ENCODE measurements at places on chromosomes 7 and 10. TPM values are rescaled to one million over a fixed set of nuclear protein-coding genes. Genes with fewer than 3 reads are reported as not detected.

DNA sequence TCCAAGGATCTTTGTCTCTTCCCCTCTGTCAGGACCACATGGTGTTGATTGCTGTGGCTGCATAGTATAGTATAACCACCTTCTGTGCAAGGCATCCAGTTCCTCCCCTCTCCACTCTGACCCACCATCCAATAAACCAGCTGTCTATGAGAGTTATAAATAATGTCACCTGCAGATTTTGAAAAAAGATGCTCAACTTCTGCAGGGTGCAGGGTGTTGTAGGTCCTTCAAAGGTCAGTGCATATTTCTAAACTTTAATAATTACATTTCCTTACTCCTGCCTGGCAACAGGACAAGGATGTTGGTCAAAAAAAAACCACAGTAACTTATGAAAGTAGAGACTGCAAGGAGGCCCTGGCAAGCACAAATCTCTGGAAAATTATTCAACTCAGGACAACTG, 166.2 kb downstream of the PKD1L1 start:
- no peak for ATAC-seq

DNA sequence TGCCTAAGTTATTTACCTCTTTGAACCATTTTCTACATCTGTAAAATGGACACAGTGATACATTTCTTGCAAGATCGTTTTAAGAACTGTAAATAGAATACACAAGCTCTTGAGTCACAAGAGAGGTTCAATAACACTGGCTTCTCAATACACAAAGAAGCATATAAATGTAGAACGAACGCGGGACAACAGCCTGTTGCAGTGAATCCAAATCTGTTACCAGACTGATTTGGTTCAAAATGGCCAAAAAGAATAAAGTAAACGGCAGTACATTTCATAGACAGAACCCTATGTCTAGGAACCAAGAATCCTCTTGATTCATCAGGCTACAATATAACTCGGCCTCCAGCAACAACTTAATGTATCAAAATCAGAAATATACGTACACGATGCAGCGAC, 701 bp downstream of the MTPAP start:
- ATAC-seq, result peak; percentile 29

DNA sequence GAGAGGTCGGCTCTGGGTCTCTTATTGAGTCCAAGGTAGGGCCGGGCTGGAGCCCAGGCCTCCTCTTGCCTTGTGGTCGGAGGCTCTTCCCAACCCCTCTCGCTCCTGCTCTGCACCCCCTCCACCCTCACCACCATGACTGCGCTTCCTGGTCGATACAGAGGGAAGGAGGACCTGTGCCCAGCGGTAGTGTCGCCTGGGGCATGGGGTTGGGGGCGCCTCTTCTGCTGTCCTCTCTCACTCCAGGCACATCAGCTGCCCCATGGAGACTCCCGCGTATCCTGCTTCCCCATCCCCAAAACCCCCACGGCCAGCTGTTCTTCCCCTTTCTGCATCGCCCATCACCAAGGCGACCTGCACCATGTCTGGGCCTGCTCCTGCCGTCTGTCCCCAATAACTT, 44.4 kb downstream of the TMEM270 start:
- no peak for ATAC-seq

DNA sequence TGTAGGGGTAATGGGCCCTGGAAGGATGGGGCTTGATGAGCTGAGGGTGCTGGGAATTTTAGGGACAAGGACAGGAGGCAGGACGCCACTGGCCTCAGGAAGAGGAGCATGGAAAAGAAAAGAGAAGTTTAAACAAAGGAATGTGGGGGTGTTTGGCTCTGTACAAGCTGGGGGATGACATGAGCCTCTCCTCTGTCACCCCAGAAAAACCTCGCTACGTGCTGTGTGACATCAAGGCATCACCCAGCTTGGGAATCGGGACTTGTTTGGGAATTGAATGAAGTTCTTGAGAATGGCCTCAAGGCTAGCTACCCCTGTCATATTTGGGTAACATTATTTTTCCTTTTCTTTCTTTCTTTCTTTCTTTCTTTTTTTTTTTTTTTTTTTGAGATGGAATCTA, 47.7 kb upstream of the HSPB1 start:
- no peak for ATAC-seq

- no peak for ATAC-seq
Observed at GRCh38 chr10:36675458-36675880, 449.9 kb upstream of the ANKRD30A start.

- peak; percentile 38 for ATAC-seq
Observed at GRCh38 chr7:83153419-83153818, 9.3 kb downstream of the PCLO start.

DNA sequence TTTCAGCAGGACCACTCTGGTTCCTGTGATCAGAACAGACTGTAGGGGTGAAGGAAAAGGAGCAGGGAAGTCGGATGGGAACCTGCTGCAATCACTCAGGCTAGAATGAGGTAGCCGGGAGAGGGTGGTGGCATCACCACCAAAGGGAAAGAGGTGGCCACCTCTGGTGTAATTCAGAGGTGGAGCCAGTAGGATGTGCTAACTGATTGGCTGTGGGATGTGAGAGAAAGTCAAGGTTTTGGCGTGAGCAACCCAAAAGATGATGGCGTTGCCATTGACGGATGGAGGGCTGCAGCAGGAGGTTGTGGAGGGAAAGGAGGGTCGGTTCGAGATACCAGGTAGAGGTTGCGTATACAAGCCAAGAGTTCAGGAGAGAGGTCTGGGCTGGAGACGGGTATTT, 7.4 kb upstream of the VSIR start:
- ATAC-seq, result peak; percentile 30

DNA sequence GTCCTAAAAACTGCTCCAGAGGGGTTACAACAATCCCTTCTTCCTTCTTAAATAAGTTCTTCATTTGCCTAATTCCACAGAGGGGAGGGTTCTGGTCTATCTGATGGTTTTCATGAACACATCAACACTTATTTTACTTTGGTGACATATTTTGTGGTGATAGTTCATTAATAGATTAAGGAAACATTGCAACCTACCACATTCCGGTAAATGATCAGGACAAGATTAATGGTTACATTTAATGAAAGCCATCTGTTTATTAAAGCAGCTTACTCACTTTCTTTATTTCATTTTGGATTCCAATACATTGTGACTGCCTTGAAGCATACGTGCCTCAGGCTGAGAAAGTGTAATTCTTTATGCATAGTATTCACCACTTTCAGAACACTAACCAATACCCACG, 101.0 kb downstream of the SKIDA1 start:
- no peak for ATAC-seq

DNA sequence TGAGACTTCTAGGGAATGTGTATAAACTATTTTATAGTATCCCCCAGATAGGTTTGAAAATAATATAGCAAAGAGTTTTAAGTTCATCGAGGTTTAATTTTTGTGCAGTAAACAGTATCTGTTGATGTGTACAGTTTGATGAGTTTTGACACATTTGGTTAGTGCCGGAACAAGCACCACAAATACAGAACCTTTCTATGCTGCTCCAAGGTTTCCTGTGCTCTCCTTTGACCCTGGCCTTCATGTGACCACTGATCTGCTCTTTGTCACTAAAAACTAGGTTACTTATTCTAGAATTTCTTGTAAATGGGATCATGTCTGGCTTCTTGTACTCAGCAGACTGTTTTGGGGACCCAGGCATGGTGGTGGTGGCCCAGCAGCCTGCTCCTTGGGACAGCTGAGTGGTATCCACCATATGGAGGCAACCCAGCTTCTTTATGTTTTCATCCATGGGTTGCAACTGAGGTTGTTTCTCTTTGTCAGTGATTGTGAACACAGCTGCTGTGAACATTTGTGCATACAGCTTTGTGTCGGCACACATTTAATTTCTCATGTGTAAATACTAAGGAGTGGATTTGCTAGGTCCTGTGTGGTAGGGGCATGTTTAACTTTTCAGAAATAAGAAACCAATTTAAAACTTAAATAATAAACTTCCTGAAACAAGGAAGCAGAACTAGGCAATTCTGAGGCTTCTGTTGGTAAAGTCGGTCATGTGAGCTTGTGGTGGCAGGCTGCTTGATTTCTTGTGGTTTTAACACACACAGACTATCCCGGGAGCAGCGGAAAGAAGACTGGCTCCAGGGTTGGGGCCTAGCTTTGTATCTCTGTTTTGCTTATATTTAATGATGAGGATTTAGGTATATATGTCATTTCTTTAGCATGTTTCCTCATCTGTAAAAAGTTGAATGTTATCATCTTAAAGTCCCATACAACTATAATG, 219.4 kb downstream of the ABCA13 start:
- no peak for ATAC-seq

- ATAC-seq, result no peak
Observed at GRCh38 chr7:48058990-48059389, 23.6 kb downstream of the C7orf57 start.

- no peak for ATAC-seq
Observed at GRCh38 chr7:33145156-33145555, 15.8 kb downstream of the BBS9 start.

DNA sequence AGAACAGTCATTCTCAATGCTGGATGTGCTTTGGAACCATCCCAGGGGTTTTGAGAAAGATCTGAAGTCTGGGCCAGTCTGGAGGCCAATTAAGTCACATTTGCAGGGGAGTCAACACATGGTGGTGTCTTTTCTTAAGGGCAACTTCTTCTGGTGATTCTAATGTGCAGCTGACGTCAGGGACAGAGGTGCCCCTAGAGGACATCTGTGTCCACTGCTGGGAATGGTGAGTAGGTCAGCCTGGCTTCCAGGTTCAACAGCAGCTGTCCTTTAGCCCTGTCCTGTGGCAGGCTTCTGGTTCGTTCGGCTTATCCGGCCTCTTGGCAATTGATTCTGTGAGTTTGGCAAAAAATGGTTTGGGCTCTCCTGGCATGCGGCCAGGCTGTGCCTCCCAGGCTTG, 269.7 kb upstream of the HABP2 start:
- ATAC-seq, result no peak

DNA sequence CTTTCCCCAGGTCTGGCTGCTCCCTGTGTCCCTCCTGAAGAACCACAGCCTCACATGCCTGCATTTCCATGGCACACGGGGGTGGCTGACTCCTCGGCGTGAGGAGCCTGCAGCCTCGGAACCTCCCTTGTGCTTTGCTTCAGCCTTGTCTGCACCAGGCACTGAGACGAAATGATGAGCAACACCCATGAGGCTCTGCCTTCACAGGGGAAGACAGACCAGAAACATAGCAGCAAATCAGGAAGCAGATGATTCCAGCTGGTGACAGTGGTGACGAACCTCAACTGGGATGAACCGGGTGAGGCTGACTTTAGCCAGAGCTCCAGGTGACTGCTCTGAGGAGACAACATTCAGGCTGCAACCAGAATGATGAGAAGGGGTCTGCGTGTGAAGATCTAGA, 84.5 kb upstream of the SMNDC1 start:
- peak; percentile 76 for ATAC-seq

GRCh38 chr10:80253266-80253962, 36.0 kb downstream of the MAT1A start:
- ATAC-seq, result no peak

- ATAC-seq, result no peak
Observed at GRCh38 chr7:37265006-37265405, 183.7 kb downstream of the ELMO1 start.

- no peak for ATAC-seq
Observed at GRCh38 chr10:76082956-76083355, 651.5 kb downstream of the LRMDA start.

DNA sequence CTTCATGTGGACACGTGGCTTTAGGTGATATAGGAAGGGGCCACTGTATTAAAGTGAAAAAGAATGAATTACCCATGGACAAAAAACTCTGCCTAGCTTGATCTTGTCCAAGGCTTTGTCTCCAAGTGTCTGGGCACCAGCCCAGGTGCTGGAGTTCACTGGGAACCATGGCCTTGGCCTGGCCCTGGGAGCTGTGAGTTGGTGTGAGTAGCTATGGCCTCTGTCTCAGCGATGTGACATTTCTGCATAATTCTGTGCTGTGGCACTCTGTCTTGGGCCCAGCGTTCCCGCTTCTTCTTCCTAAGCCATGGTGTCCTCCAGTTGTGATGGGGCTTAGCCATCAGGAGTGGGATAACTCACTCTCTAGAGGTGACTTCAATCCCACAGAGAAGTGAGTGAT, 119.0 kb upstream of the PPP2R2D start:
- ATAC-seq, result no peak

DNA sequence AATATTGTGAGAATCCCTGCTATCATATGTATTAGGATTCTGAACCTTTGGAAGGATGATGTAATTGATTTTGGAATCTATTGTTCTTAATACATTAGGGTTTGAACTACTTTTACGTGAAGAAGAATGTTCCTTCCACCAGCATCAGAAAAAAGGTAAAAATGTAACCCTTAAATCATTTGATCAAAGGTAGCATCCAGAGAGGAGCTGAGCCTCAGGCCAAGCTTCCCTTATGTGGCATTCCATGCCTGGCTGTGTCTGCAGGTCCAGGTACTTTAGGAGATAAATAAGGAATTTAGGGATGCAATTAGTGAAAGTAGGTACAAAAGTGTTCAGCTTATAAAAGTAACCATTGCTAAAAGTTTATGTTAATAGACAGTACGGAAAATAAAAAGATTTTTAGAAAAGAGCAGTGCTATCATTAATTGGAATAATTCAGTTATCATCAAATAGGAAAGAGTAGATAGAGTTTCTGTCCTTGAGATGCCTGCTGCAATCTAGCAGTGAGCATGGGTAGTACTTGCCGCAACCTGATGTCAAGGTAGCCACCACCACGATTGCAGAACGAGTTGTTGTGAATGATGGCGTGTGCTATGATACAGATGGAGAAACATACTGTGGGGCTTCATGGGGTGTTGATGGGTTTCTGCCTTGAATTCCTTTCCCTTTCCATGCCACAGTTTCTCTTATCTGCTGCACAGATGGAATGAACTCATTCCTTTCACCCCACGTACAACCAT, 228.8 kb downstream of the GATA3 start:
- no peak for ATAC-seq

DNA sequence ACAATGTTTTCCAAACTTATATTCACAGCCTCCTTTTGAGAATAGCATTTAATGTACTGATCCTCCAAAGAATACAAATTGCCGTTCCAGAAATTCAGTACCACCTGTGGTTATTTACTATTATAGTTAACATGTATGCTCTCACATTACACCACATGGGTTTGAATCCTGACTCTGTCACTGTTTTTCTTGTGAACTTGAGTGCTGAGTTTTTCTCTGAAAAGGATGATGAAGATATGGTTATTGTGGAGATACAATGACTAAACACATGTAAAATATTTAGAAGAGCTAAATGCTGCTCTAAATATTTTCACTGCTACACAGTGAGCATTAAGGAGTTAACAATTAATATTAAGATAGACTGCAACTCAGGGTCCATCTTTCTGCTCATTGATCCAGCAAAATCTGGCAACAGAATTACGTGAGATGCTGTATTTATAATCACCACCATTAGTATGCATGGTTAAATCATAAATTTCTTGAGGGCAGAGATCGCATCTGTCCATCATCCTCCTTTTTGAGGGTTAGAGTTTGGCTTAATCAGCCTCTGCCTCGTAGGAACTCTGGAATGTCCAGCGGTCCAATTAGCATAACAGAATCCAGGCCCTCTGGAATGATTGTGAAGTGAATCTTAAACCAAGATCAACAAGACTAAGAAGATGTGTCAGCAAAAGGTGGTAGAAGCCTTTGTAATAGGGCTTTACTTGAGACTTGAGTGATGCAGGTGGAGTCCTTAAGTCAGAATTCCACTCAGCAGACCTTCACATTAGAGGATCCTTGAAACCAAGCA, 152.8 kb downstream of the MACC1 start:
- ATAC-seq, result no peak

The PTPN20 gene
- not detected for total RNA-seq

The NPC1L1 gene
- not detected for total RNA-seq

The NEUROD6 gene
- 0.38 TPM for total RNA-seq

The TRIM50 gene
- total RNA-seq, result 0.21 TPM

The TMEM225B gene
- total RNA-seq, result 2.0 TPM

The TYSND1 gene
- 12.2 TPM for total RNA-seq

The FLNC gene
- total RNA-seq, result 23.0 TPM

The GRM3 gene
- total RNA-seq, result 0.40 TPM

The SEPTIN7 gene
- total RNA-seq, result 152 TPM

The OR2A7 gene
- 0.79 TPM for total RNA-seq

The LAMB4 gene
- 0.76 TPM for total RNA-seq

The SLC13A4 gene
- total RNA-seq, result 1.3 TPM

All from motor neuron (in vitro differentiated cells).